PC-3 (cell line): ENCODE measurements at places on chromosomes 6 and 20. TPM values are rescaled to one million over a fixed set of nuclear protein-coding genes. Genes with fewer than 3 reads are reported as not detected.

Gene SMLR1
- not detected in 2 replicates for total RNA-seq

Gene ZSCAN23
- 2.2 and 3.4 TPM in 2 replicates for total RNA-seq

Gene TMEM244
- not detected in 2 replicates for total RNA-seq

Gene RNF39
- 2.0 and 4.2 TPM in 2 replicates for total RNA-seq

Gene MACROD2
- 3.1 and 11.5 TPM in 2 replicates for total RNA-seq

Gene CST3
- 311 and 331 TPM in 2 replicates for total RNA-seq

DNA sequence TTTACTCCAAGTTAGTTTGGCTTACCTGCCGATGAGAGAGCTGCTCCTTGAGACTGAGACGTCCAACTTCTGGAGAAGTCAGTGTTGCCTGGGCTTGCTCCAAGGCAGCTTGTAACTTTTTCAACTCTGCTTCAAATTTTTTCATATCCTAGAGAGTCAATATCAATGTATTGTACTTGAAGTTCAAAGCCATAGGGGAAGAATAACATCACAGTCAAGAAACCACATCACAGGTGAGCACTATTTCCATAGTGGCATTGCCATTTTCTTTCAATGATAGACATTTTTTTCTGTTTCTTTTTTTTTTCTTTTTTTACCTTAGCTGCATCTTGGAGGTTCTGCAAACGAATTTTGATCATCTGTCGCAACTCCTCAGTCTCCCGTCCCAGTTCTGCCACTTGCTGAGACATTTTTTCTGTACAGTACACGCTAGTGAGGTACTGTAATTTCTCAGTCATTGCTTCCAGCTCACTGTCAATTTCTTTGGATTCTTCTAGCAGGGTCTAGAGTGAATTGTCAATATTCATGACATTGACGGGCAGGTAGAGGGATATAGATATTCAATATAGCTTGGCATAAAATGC lies 326.7 kb downstream of the SYNE1 start:
- H3K27ac ChIP-seq = no peak overlapping the region
- H3K27me3 ChIP-seq = no peaks in the 10 kb centered on the region
- no peaks in the 10 kb centered on the region for H3K4me1 ChIP-seq
- no peak for DNase-seq

DNA sequence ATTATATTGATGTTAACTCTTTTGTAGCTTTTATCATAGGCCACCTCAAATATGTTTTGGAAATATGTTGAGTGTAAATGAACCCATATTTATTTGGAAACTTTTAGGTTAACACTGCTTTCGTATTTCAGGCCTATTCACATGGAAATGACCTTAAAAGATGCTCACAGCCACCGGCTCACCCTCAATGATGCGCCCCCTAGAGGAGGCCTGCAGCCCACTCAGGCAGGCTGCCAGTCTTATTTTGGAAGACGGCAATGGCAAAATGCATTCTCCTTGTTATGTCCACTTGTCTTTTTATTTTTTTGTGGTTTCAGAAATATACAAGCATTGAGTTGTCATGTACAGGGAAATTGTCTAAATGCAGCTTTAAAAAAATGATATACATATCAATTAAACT lies 869.7 kb downstream of the PHF3 start:
- no peak overlapping the region for H3K4me3 ChIP-seq
- H3K27me3 ChIP-seq = no peaks in the 10 kb centered on the region
- H3K27ac ChIP-seq = peak overlapping the region; percentile 57
- peak; percentile 22 for DNase-seq

DNA sequence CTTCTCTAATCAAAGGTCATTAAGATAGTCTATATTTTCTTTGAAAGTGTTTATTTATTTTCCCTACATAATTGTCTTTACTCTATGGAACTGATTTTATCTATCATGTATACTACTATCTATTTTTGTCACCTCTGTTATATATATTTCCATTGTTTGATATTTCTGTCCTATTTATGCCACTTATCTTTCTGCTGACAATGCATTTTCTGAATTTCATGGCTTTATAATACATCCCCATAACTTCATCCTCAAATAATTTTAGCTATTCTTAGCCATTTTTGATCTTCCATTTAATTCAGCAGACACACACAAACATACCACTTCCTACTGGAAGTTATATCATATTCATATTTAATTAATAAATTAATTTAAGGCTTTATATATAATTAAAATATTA lies 123.7 kb downstream of the EPHA7 start:
- no peak for DNase-seq
- no peaks in the 10 kb centered on the region for H3K27me3 ChIP-seq
- no peak overlapping the region for H3K27ac ChIP-seq
- H3K36me3 ChIP-seq = no peaks in the 10 kb centered on the region
- H3K4me3 ChIP-seq = no peak overlapping the region

DNA sequence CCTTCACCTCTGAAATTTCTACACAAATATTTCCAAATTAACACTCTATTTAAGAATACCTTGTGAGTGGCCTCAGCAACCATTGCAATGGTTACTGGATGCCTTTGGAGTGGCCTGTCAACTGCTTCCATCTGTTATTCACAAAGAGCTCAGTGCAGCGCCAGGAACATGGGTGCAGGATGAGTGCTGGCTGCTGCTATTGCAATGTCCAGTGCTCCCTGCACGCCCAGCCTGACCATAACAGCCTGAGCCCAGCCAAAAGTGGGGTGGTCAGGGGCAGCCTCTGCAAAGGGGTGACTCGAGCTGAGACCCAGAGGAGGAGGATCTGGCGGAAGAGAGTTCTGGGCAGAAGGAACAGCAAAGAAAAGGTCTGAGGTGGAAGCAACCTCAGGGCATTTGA lies 18.4 kb downstream of the CASS4 start:
- H3K36me3 ChIP-seq = no peaks in the 10 kb centered on the region
- H3K27me3 ChIP-seq = no peaks in the 10 kb centered on the region
- H3K4me1 ChIP-seq = no peaks in the 10 kb centered on the region

DNA sequence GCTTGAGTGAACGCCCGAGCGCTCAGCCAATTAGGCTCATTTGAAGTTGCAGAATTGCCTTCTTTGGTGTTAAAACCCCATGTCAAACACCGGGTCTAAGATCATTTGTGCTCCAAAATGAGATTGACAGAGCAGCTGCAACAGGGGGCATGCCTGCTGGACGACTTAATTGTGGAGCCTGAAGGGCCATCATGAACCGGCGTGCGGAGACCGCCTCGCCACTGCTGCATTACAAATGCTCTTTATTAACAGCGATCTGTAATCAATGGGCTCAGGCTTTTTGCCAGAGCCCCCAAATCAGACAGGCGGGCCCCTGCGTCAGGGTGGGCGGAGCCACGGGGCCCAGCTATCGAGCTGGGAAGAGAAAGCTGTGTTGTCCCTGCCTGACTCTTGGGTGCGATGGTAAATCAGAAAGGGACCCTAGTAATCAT lies 183.2 kb downstream of the SIM1 start:
- no peak overlapping the region for H3K4me3 ChIP-seq
- H3K27ac ChIP-seq = no peak overlapping the region
- H3K4me1 ChIP-seq = peaks cover 15% of the 10 kb centered on the region

GRCh38 chr20:17579369-17580039 lies 9.6 kb downstream of the DSTN start:
- peak overlapping the region; percentile 14; the same call in 1 of the 2 replicates for H3K27ac ChIP-seq
- DNase-seq = peak; percentile 75
- peaks cover 15% of the 10 kb centered on the region for H3K4me1 ChIP-seq
- no peaks in the 10 kb centered on the region for H3K27me3 ChIP-seq

DNA sequence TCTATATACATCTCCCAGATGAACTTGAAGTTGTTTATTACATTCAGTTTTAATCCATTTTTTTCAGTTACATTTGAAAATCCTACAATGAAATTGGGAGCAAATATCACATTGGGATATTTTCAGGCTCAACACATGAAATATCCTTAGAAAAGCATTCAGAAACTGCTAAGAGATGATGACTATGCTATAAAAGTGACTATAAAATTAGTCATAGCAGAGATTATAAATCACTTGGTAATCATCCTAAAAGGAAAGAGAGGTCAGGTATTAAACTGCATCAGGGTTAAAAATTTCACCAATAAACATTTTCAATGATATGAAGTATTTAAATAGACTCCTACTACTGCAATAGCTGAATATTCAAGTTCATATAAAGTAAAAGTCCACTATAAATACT lies 987.7 kb downstream of the GRIK2 start:
- H3K27ac ChIP-seq = no peak overlapping the region
- no peaks in the 10 kb centered on the region for H3K36me3 ChIP-seq
- no peaks in the 10 kb centered on the region for H3K27me3 ChIP-seq
- H3K4me1 ChIP-seq = peaks cover 15% of the 10 kb centered on the region

DNA sequence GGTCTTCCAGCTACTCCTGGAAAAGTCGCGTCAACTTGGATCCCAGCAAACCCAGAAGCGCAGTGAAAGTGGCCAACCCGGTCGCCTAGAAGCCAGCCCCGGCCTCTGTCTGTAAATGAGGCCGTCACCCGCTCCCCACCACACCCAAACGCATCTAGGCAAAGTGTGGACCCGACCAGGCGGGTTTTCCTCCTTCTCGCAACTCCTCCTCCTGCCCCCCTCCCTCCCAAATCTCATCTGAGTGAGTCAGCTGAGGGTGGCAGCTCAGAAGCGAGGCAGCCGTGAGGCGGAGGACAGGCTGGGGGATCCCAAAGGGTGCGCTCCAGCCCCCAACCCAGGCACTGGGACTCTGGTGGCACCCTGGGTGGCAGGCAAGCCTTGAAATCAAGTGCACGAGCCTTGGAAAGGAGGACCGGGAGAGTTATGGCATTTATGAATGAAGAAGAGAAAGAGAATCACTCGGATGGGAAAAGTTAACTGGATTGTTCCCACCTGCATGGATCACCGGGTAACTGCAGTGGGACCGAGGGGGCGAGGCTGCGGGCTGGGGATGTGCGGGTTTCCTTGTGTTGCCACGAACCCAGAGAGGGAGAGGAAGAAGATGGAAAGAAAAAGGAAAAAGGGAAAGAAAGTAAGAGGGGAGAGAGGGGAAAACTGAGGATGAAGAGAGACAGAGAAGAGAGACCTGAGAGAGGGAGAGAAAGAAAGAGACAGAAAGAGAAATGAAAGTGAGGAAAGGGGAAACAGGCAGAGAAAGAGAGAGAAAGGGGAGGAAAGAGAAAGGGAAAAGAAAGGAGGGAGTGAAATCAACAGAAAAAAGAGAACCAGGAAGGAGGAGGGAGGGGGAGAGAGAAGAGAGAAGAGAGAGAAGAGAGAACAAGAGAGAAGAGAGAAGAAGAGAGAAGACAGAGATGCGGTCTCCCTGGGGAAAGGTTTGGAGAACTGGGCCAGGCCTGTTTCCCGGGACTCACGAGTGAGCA lies at the start of gene APCDD1L:
Gene APCDD1L, minus strand, starts transcription at position 167 of the 980 bp plus-strand sequence. CDS start 692 bp downstream, outside the sequence.
- H3K4me1 ChIP-seq = peaks cover 22% of the 10 kb centered on the region
- DNase-seq = peak; percentile 89
- H3K36me3 ChIP-seq = no peaks in the 10 kb centered on the region
- no peaks in the 10 kb centered on the region for H3K27me3 ChIP-seq
- peak within 1 kb of the TSS; percentile 67 for H3K4me3 ChIP-seq
